ENCODE measurements at places on chromosomes 11 and 22.

DNA sequence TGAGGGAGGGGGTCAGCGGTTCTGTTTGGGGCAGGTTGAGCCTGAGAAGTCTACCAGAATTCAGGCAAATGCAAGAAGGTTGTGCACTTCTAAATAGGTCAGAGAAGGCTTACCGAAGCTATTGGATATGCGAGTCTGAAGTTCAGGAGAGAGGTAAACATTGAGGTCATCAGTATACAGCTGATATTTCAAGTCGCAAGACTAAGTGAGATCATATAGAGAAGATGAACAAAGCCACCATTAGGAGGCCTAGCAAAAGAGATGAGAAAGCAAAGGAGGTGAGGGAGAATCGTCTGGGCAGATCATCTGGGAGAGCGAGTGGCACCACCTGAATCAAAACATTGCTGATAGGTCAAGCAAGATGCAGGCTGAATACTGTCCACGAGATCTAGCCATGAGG is 430.6 kb downstream of the BUD13 start:
- no peak for DNase-seq

DNA sequence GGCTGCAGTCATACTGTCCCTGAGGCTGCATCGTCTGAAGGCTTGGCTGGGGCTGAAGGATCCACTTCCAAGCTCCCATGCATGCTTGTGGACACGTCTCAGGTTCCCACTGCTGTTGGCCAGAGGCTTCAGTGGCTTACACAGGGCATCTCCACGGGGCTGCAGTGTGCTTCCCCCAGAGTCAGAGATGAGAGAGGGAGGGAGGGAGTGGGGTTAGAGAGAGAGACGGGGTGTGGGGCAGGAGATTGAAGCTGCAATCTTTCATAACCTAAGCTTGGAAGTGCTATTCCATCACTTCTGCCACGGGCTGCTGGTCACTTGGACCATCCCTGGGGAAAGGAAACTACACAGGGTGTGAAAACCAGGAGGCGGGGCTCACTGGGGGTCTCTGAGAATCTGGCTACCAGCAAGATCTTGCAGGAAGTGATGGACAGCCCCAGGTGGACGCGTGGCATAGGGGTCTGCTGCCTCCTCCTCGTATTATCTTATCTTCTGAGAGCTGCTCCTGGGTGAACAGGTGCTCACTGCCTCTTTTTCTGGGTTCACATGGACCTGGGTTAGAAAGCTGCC is 63.0 kb upstream of the MYEOV start:
- no peak for DNase-seq

DNA sequence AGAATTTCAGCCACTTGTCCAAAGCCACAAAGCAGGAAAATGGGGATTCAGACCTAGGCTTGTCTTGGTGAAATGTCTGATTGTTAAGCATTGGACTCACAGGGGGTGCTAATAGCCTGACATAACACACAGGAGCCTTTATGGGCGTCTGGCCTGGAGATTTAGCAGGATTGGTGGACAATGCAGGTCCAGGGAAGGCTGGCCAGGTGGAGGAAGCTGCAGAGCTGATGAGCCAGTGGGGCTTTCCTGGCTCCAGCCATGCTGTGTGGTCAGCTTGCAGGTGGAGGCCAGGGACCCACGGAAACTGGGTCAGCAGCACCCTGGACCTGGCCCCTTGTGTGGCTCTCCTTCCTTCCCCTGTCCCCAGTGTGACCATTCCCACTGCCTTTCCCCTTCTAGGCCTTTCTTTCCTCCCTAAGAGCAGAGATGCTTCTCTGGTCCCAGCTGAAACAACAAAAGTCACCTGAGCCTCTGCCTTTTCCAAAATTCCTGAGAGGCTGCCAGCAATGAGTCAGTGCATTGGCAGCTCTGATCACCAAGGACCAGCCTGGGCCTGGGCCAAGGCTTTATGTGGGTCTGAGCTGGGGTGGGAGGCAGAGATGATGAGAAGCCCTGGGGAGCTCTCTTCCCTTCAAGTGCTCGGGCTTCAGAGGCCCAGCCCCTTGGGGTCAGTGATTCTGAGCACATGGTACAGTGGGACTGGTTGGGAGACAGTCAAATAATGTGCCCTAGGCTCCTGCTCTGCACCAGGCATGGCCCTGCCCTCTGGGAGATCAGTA is 85.2 kb downstream of the CCDC81 start:
- peak; percentile 63 for DNase-seq

- DNase-seq, result no peak
These were observed 111.7 kb downstream of the ZNF280B start for GRCh38 chr22:22396741-22397291.

- DNase-seq, result peak; percentile 24
These were observed 882.8 kb upstream of the ANO3 start for GRCh38 chr11:25449091-25449490.

- peak; percentile 70 for DNase-seq
These were observed 52.9 kb downstream of the SYT13 start for GRCh38 chr11:45233121-45233803.

GRCh38 chr22:21074102-21074715 is 28.5 kb downstream of the LRRC74B start:
- no peak for DNase-seq

DNA sequence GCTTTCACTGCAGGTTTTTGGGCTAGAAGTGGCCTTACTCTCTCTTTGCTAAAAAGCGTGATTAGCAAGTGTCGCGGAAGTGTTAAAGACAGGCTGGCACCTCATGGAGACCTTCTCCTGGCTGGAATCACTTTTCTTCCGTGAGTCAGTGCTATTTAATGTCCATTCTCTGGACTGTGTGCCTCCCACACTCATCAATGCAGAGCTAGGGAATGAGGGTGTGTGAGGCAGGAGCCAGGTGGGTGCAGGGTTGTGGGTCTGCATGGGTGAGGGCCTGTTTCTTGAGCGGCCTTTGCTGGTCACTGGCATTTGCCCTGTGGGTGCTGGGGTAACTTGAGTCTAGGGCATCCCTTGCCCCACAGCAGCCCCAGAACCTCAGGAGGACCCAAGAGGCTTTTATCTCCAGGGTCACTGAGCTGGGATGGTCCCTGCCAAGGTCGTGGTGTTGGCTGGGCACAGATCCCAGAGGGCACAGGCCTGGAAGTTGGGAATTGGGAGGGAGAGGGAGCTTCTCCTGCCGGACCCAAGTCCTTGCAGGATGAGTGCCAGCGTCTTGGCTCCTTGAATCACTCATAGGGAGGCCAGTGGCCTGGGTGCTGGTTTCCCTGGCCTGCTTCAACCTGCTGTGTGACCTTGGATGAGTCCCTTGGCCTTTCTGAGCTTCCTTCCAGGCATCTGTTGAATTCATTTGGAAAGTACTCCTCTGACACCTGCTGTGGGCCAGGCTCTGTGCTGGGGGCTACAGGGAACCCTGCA is 30.0 kb downstream of the KIAA1671 start:
- DNase-seq, result no peak

GRCh38 chr11:73192272-73192671 is 25.8 kb upstream of the P2RY2 start:
- no peak for DNase-seq
